Stimulated activated CD8-positive, alpha-beta memory T cell treated with anti-CD3 and anti-CD28 coated beads, Interleukin-2, amount 100 ng/mL, for 48 hours (primary cell): ENCODE measurements at places on chromosomes 12 and 14.

GRCh38 chr14:102692334-102692733 is 84.9 kb upstream of the TRAF3 start:
- DNase-seq = no peak

GRCh38 chr12:47750916-47751470 is 7.7 kb downstream of the RAPGEF3 start:
- DNase-seq = no peak

- DNase-seq = no peak
Observed at GRCh38 chr12:15020156-15020555, 47.3 kb downstream of the PDE6H start.

DNA sequence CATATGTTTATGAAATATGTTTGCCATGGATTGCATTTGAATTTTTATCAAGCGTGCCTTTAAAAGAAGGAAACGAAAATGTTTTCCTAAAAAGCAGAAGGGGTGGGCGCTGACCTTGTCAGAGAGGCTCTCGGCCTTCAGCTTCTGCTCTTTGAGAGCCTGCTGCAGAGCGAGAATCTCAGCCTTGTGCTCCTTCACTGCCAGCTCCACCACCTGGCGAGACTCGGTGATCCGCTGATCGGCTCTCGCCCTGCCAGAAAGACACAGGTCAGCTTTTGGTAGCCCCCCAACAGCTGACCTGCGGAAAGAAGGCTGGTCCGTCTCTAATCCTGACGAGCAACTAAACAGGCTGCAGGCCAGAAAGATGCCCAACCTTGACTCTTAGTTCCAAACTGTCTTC is 62.4 kb downstream of the PRKAB1 start:
- DNase-seq = no peak

GRCh38 chr14:53328841-53329240 is 175.7 kb upstream of the DDHD1 start:
- no peak for DNase-seq

GRCh38 chr12:120194226-120194533 is 335 bp downstream of the GCN1 start:
- DNase-seq = no peak
